Cortex of kidney (tissue), 1 donor: ENCODE measurements at places on chromosomes 6 and 20.

GRCh38 chr6:31702405-31702818 is 712 bp downstream of the ABHD16A start:
- DNase-seq, result no peak

GRCh38 chr6:151498327-151498726 is 4.5 kb downstream of the CCDC170 start:
- DNase-seq, result no peak

DNA sequence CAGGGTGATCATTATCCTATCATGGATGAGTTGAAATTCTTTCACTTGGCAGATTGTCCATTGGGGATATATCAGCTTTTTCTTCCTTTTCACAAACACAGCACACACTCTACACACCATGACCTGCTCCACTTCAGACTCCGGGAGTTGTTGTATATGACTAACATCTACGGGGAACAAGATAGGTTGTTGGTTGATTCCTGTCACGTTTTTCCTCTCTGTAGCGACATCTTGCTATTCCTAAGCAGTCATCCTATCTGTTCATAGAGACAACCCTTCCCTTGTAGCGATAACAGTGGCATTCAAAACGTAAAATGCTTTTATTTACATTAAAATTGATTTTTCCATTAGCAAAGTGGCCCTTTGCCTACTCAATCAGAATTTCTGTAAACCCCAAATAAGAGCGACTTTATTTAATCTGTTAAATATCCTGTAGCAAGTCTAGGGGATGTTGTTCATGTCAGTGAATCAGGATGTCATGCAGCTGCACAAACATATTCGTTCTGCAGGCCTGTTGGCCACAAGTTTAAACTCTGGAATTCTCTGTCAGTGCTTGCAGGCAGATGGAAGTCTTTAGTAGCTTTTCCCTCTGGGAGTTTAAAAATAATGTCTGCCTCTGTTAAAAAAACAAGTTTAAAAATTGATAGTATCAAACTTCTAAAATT is 23.1 kb downstream of the PHACTR2 start:
- DNase-seq, result no peak

GRCh38 chr6:170051229-170052172 is 239.4 kb downstream of the DLL1 start:
- no peak for DNase-seq

GRCh38 chr6:124487623-124488431 is 474.4 kb upstream of the RNF217 start:
- no peak for DNase-seq

DNA sequence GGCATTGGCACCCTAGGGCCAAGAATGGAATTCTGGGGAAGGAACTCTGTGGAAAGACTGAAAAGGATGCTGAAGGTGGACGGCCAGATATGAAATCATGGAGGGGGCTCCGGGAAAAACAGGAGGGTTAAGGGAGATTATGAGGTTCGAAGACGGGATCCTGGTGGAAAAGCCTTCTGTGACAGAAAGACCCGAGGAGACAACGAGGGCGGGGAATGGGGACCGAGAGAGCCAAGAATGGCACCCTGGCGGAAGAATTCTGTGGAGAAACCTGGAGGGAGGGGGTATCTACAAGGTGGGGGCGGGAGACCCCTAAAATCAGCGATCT is 426 bp downstream of the TRMT6 start:
- no peak for DNase-seq

DNA sequence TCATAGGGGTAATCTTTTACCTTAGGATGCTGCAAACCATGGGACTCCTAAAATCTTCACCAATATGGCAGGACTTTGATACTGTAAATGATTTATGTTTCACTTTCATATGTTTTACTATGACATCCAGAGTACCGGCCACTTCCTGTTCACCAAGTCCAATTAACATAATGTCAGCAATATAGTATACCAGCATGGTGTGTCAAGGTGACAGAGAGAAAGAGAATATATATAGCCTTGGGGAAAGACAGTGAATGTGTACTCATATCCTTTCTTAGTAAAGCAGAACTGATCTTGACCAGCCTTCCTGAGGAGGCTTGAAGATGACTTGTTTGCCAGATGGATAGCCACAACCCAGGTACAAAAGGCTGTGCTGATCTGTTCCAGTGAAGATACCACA is 127.9 kb downstream of the NRN1 start:
- no peak for DNase-seq

- no peak for DNase-seq
Observed at GRCh38 chr6:72406517-72406916, 215.3 kb upstream of the KCNQ5 start.

GRCh38 chr6:89301586-89302194 is 13.4 kb downstream of the GABRR2 start:
- no peak for DNase-seq

GRCh38 chr6:111423960-111424846 is 58.8 kb downstream of the REV3L start:
- no peak for DNase-seq

DNA sequence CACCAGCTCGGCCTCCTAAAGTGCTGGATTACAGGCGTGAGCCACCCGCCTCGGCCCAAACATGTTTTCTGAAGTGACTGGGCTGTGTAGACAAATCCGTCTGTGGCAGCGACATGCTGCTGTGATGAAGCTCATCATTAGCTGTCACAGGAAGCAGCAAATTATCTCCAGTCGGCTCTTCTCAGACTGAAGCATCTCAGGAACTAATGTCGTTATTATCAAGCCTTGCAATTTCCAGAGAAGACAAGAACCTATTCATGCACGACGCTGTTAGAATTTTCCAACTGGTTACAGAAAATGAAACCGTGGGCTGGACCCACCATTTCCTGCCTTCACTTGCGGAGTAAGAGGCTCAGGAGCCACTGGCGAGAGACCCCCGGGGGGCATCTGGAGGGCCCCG is 17.1 kb upstream of the NTSR1 start:
- no peak for DNase-seq

GRCh38 chr6:110490110-110490509 is 13.7 kb upstream of the SLC22A16 start:
- no peak for DNase-seq

GRCh38 chr6:10429638-10430427 is 15.0 kb upstream of the TFAP2A start:
- DNase-seq, result no peak

DNA sequence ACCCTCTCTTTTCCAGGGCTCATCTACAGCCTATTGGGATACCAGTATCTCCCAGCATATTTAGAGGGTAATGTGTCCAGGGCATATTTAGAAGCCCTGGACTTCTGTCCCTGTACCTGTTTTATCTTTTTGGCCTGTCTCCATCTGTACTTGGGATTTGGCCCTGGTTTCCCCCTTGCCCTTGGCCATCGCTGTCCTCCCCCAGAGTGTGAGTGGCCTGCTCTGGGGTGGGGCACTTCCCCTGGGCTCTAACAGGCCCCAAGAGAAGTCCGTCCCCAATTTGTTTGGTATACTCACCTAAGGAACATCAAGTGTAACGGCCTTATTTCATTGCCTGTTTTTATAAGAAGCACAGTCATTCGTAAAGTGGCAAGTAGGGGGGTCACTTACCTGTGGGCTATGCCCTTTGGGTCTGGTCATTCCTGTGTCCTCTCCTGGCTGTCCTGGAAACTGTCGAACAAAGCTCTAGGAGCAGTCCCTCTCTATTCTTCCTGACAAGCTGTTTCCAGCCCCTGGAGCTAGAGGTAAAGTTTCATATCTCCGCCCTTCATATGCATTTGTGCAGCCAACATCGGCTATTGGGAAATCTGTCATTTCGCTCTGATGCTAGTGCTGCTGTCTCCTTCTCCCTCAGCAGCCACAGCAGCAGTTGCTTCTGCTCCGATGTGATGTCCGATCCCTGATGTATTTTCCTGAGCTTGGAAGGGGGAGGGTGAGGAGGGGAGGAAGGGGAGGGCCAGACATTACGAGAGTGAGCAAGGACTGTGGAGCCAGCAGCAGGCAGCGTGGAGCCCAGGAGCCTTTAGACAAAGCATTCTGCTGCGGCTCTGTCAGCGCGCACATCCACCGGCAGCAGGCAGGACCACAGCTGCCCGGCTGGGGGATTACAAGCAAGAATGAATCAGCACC is 83.4 kb downstream of the TCP11 start:
- no peak for DNase-seq

GRCh38 chr6:158947284-158947683 is 52.7 kb downstream of the RSPH3 start:
- DNase-seq, result no peak

- DNase-seq, result no peak
Observed at GRCh38 chr20:9081423-9081966, 12.6 kb downstream of the PLCB4 start.

- no peak for DNase-seq
Observed at GRCh38 chr6:31266567-31267360, 5.1 kb downstream of the HLA-C start.

GRCh38 chr20:16346956-16347355 is 226.3 kb downstream of the KIF16B start:
- no peak for DNase-seq

GRCh38 chr6:153044295-153044694 is 41.8 kb upstream of the MTRF1L start:
- no peak for DNase-seq

GRCh38 chr6:13098793-13099570 is 229.4 kb downstream of the TBC1D7 start:
- no peak for DNase-seq

GRCh38 chr6:73286752-73287151 is 23.8 kb upstream of the KHDC1 start:
- DNase-seq, result no peak

- no peak for DNase-seq
Observed at GRCh38 chr6:5080574-5080973, 4.6 kb upstream of the PPP1R3G start.

GRCh38 chr20:688809-689212 is 13.2 kb upstream of the SCRT2 start:
- no peak for DNase-seq

- DNase-seq, result no peak
Observed at GRCh38 chr6:150196942-150197745, 54.3 kb downstream of the PPP1R14C start.

- DNase-seq, result no peak
Observed at GRCh38 chr20:44838521-44838920, 28.2 kb upstream of the RIMS4 start.

GRCh38 chr6:108156180-108156937 is 9.5 kb upstream of the NR2E1 start:
- DNase-seq, result no peak

- no peak for DNase-seq
Observed at GRCh38 chr6:14547284-14547998, 429.9 kb downstream of the CD83 start.

DNA sequence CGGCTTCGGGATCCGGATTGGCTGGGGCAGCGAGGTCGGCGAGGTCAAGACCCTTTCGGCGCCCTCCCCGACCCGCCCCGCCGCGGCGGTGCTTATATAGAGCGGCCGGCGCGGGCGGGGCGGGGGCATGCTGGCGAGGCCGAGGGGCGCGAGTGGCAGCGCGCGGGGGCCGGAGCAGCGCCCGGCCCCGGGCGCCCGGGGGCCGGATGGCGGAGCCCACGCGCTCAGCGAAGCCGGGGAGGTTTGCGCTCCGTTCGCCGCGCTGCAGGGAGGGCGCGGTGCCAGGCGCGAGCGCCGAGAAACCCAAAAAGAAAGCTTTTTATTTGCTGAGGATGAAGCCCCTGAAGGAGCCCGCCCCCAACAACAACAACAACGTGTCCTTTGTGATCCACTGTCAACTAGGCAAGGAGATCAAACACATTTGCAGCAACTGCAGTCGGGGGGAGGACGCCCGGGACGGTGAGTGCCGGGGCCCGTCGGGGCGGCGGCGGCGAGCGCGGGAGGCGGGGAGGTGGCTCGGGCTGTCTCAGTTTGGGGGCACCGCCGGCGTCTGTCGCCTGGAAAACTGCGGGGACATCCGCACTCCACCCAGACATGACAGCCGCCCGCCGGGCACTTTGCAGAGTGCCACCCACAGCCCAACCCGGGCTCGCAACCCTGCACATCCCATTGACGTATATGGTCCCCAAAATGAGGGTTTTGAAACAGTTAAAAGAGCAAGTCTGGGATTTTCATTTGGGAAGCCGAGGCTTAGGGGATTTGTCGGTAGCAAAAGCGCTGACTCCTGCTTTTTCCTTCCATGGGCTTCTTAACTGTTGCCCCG is 297.3 kb downstream of the PHACTR1 start:
- no peak for DNase-seq

DNA sequence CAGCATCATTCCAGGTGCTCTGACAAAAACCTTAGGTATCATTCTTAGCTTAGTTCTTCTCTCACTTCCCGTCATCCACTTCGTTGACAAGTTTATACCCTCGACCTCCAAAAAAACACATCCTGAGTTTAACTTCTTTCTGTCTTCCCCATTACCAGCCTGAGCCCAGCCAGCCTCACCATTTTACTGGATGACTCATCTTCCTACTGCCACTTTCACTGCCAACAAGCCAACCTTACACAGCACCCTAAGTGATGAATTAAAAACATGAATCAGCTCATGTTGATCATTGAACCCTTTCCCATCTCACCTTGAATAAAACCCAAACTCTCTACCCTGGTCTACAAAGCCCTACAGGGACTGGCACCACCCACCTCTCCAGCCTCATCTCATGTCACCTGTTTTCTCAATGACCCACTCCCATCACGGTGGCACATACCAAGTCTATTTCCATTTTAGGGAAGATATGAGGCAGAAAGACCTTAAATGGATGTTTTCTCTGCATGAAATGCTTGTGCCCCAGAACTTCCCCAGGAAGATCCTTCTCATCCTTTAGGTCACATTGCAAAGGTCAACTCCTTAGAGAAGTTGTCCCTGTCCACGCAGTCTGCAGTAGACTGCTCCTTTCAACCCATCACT is 9.9 kb upstream of the UST start:
- DNase-seq, result no peak

- DNase-seq, result no peak
Observed at GRCh38 chr6:75748003-75748742, 866 bp upstream of the MYO6 start.

DNA sequence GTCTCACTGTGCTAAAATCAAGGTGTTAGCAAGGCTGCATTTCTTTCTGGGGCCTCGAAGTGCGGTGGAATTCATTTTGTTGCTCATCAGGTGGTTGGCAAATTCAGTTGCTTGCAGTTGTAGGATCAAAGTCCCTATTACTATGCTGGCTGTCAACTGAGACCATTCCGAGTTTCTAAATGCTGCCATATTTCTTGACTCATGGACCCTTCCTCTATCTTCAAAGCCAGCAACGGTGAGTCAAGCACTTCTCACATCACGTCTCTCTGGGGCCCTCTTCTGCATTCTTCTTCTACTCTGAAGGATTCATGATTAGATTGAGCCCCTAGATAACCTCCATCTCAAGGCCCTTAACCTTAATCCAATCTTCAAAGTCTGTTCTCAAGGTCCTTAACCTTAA is 619.7 kb downstream of the HACE1 start:
- no peak for DNase-seq

DNA sequence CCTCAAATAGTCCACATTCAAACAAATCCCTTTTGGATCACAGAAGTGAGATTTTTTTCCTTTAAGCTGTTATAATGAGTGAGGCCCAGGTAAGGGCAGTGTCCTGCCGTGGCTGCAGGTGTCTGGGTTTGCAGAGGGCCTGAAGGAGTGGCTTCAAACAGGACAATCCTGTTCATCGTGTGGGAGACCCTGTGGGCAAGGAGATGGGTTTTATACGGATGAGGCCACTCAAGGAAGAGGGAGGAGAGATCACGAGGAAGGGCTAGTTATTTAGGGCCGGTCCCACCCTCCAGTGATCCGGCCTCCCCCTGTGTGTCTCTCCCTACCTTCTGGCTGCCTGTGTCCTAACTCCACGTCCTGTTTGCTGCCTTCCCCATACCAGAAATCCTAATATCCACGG is 33.8 kb downstream of the PPP1R14C start:
- no peak for DNase-seq
